ENCODE measurements at places on chromosomes 12 and 14. TPM values are rescaled to one million over a fixed set of nuclear protein-coding genes. Genes with fewer than 3 reads are reported as not detected.

DBX2 gene
- total RNA-seq: 0.13 TPM

STON2 gene
- total RNA-seq: 13.4 TPM

ENDOU gene
- 0.58 TPM for total RNA-seq

GPR162 gene
- total RNA-seq: 23.2 TPM

DDN gene
- 2.9 TPM for total RNA-seq

PAPLN gene
- total RNA-seq: 0.75 TPM

CCDC197 gene
- total RNA-seq: not detected

SPIC gene
- total RNA-seq: not detected

ASCL1 gene
- total RNA-seq: not detected

PRKAG1 gene
- 50.7 TPM for total RNA-seq

SERPINA9 gene
- not detected for total RNA-seq

COA8 gene
- 51.0 TPM for total RNA-seq

IL22 gene
- total RNA-seq: not detected

SLC7A7 gene
- total RNA-seq: 1.9 TPM

CLEC4D gene
- total RNA-seq: not detected

SMOC1 gene
- total RNA-seq: not detected

IL31 gene
- total RNA-seq: not detected

GLI1 gene
- 22.6 TPM for total RNA-seq

AJUBA gene
- total RNA-seq: 43.6 TPM

ITPR2 gene
- 22.6 TPM for total RNA-seq

DNAL1 gene
- 28.1 TPM for total RNA-seq

C12orf50 gene
- total RNA-seq: 0.20 TPM

PZP gene
- total RNA-seq: not detected

OASL gene
- 0.70 TPM for total RNA-seq

MMP17 gene
- total RNA-seq: 14.9 TPM

LRRC43 gene
- not detected for total RNA-seq

LRIG3 gene
- total RNA-seq: 13.4 TPM

INTS13 gene
- 51.0 TPM for total RNA-seq

STRN3 gene
- 44.2 TPM for total RNA-seq

AQP6 gene
- total RNA-seq: not detected

ARHGAP9 gene
- total RNA-seq: 0.52 TPM

Data from A673 (cell line).